Liver (tissue), 10 donors: ENCODE measurements at places on chromosomes 7 and 10. TPM values are rescaled to one million over a fixed set of nuclear protein-coding genes. Genes with fewer than 3 reads are reported as not detected.

DNA sequence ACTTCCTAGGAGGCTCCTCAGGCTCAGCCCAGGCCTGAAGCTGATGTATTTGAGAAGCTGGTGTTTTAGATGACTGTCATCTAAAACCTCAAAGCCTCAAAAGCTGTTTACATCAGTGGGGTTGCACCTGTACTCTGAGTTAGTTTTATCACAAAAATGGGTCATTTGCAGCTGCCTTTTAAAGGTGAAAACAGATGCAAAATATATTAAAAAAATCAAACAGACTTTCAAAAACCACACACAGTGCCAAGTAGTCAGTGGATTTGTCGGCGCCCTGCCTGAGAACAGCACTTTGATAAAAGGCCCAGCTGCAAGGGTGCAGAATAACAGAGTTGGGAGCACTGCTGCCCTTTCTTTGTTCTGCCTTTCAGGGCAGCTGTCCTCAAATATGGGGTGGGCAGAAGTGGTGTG is 103.0 kb downstream of the VOPP1 start:
- no peaks in the 10 kb centered on the region for H3K4me1 ChIP-seq
- DNase-seq = no peak
- peaks cover 4% of the 10 kb centered on the region for H3K36me3 ChIP-seq
- no peaks in the 10 kb centered on the region for H3K27me3 ChIP-seq
- no peak overlapping the region for H3K4me3 ChIP-seq

DNA sequence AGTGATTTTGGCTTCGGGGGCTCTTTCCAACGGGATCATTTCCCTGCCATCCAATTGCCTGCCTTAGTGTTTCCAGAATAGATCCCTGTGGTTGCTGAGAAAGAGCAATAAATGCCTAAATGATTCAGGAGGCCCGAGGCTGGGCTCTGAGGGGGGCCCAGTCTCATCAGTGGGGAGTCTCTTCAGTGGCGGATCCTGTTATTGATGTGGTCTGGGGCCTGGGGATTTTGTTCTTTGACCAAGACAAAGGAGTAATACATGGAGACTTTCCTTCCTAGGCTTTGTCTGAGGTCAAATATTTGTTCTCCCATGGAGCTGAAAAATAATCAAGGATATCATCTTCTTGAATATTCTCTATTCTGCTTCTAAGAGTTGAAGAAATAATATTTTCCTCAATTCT is 40.8 kb downstream of the TAS2R41 start:
- no peaks in the 10 kb centered on the region for H3K4me1 ChIP-seq
- no peak overlapping the region for H3K4me3 ChIP-seq
- H3K36me3 ChIP-seq = no peaks in the 10 kb centered on the region
- no peak overlapping the region for H3K27ac ChIP-seq

GRCh38 chr10:10967581-10968256 is 50.0 kb upstream of the CELF2 start:
- no peaks in the 10 kb centered on the region for H3K4me1 ChIP-seq
- no peak overlapping the region for H3K27ac ChIP-seq
- H3K4me3 ChIP-seq = no peak overlapping the region
- DNase-seq = no peak
- H3K27me3 ChIP-seq = no peaks in the 10 kb centered on the region

Gene CALHM2
- total RNA-seq = 3.7 TPM

DNA sequence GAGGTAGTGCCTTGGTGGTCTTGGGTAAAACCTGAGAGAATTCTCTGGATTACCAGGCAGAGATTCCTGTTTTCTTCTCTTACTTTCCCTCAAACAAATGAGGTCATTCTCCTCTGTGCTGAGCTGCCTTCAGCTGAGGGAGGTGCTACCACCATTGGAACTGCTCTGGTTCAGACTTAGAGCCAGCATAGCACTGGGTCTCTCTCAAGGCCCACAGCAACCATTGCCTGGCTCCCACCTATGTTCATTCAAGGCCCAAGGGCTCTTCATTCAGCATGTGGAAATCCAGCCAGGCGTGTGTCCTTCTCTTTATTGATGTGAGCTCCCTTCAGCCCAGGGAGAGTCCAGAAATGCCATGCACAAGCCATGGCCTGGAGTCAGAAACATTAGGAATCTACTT is 261.1 kb downstream of the NRG3 start:
- no peaks in the 10 kb centered on the region for H3K36me3 ChIP-seq
- DNase-seq = no peak
- H3K4me3 ChIP-seq = no peak overlapping the region
- no peaks in the 10 kb centered on the region for H3K27me3 ChIP-seq
- H3K27ac ChIP-seq = no peak overlapping the region

DNA sequence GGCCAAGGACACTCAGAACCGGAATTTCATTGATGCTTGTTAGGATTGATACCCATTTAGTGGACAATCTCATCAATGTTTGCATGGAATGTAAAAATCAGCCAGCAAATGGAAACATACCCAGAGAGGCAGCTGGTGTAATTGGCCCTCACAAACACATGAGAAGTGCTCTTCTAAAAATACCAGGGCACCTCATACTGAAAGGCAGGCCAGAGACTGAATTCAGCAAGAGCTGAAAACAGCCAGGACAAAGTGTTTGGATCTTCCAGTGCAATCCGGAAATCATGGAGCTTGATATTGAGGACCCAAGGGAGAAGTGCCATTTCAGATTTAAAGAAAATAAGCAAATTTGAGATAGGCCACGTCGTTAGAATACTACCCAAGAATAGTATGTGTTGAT is 498.6 kb downstream of the GALNT17 start:
- no peaks in the 10 kb centered on the region for H3K27me3 ChIP-seq
- no peak overlapping the region for H3K4me3 ChIP-seq
- DNase-seq = no peak
- no peak overlapping the region for H3K27ac ChIP-seq
- H3K36me3 ChIP-seq = no peaks in the 10 kb centered on the region
